Small intestine (tissue), 16 donors: ENCODE measurements at places on chromosomes 6 and 20. TPM values are rescaled to one million over a fixed set of nuclear protein-coding genes. Genes with fewer than 3 reads are reported as not detected.

SLC26A8 gene
- polyA plus RNA-seq = not detected

GGTLC1 gene
- polyA plus RNA-seq = 0.19 TPM

- H3K27ac ChIP-seq = no peak overlapping the region
- H3K36me3 ChIP-seq = no peaks in the 10 kb centered on the region
- peak; percentile 9 for DNase-seq
- no peak overlapping the region for H3K4me3 ChIP-seq
- H3K27me3 ChIP-seq = no peaks in the 10 kb centered on the region
- H3K4me1 ChIP-seq = no peaks in the 10 kb centered on the region
Observed at GRCh38 chr6:81451787-81452186, 300.7 kb downstream of the TENT5A start.

DNA sequence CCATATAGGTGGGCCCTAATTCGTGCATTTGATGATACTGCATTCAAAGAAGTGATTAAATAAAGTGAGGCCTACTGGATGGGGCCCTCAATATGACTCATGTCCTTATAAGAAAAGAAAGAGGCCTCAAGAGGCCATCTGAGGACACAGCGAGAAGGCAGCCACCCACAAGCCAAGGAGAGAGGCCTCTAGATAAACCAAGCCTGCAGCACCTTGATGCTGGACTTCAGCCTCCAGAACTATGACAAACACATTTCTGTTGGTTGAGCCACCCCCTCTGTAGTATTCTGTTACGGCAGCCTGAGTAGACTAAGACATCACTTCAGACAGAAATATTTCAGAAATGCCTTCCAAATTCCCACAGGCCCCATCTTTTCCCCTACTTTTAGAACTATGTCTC lies 82.5 kb upstream of the PLEKHG1 start:
- H3K4me1 ChIP-seq = no peaks in the 10 kb centered on the region
- H3K36me3 ChIP-seq = no peaks in the 10 kb centered on the region
- H3K27ac ChIP-seq = no peak overlapping the region

DNA sequence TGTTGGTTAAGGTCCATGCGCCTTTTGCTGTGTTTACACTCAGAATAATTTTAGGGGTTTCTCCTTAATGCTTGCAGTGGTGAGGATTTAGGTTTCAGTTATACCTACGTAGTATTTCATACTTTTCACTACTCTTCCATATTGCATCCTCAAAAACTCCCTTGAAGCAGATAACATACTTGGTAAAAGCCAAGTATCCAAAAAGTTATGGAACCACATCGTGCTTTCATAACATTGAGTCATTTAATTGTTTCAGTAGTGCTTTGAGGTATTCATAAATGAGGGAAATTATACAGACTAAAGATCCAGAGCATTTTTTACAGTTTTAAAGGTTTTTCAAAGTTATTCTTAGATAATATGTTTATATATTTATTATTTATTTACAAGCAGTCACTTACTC lies 4.0 kb upstream of the ATXN1 start:
- no peak for DNase-seq
- peaks cover 6% of the 10 kb centered on the region for H3K4me1 ChIP-seq
- H3K4me3 ChIP-seq = no peak overlapping the region

GRCh38 chr20:48818481-48818987 lies 9.3 kb downstream of the PREX1 start:
- H3K36me3 ChIP-seq = no peaks in the 10 kb centered on the region
- no peak for DNase-seq
- H3K4me1 ChIP-seq = no peaks in the 10 kb centered on the region
- H3K27me3 ChIP-seq = no peaks in the 10 kb centered on the region
- H3K27ac ChIP-seq = no peak overlapping the region
